Posterior vena cava (tissue), 2 donors: ENCODE measurements at places on chromosomes 3 and 15. TPM values are rescaled to one million over a fixed set of nuclear protein-coding genes. Genes with fewer than 3 reads are reported as not detected.

DNA sequence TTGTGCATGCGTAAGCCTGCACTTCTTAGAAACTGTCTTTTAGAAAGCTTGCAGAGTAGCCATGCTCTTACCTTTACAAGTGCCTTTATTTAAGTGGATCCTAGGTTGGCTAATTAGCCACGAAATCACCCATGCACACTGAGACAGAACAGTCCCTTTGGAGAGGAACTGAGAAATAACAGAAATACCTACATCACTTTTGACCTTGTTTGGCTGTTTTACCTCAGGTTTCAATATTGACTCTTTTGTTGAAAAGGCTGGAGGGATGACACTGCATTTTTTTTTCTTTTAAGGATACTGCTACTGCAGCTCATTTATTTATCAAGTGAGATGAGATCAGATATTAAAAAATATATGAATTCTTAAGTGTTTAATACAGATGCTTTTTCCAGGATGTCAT is 155.6 kb upstream of the GOLIM4 start:
- DNase-seq: no peak

The GNAT1 gene
- not detected for total RNA-seq

The SH2D7 gene
- total RNA-seq: not detected

The RHO gene
- total RNA-seq: not detected
